ENCODE measurements at places on chromosomes 1 and 21.

GRCh38 chr1:207277241-207277640 is 44.2 kb upstream of the CD55 start:
- no peak for DNase-seq

DNA sequence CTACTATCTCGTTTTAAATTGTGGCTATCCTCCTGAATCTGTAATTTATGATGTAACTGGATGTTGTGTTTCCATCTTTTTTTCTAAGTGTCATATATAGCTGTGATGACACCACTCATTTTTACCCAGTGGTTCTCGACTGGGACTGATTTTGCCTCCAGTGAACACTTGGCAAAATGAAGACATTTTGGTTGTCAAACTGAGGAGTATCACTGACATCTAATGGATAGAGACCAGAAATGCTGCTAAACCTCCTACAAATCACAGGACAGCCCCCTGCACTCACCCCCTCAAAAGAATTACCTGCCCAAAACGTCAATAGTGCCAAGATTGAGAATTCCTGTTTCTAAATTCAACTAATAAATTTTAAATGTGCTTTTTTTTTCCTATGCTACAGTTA is 1.9 kb downstream of the TRMT13 start:
- DNase-seq: peak; percentile 19

- DNase-seq: no peak
These were observed 26.0 kb downstream of the SETD4 start for GRCh38 chr21:36034211-36034913.

- peak; percentile 74 for DNase-seq
These were observed 1.1 kb downstream of the LAMB3 start for GRCh38 chr1:209651138-209651587.

- peak; percentile 51 for DNase-seq
These were observed 23.0 kb downstream of the TATDN3 start for GRCh38 chr1:212814537-212815334.

DNA sequence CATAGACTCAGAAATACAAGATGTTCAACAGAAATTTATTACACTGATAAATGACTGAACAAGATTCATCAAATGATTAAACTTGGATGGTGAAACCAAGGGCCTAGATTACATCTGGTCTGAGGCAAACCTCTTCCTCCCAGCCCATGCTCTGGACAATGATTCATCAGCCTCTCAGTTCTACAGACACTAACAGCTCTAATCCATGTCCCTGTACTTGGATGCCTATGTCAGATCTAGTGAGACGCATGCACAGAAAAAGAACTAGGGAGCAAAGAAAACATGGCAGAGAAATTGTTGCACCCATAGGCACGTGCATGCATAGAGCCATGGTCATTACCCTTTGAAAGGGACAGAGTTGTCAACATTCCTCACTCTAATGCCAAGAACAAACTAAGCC is 250.1 kb downstream of the KCNH1 start:
- DNase-seq: no peak

DNA sequence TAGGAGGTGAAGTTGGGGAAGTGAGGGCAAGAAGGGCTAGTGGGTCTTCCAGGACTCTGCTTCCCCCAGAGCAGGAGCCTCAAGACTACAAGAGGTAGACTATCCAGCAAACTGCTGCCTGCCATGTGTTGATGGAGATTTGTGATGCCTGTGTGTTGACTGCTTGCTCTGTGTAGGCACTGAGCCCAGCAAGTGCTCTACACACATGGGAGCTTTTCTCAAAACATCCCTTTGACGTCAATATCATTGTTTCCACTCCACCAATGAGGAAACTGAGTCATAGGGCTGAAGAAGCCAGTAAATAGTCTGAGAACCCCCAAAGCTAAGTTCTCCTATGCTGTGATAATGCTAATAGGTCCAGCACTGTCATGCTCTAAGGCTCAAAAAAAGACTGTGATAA is 207.2 kb upstream of the NFIA start:
- DNase-seq: no peak

DNA sequence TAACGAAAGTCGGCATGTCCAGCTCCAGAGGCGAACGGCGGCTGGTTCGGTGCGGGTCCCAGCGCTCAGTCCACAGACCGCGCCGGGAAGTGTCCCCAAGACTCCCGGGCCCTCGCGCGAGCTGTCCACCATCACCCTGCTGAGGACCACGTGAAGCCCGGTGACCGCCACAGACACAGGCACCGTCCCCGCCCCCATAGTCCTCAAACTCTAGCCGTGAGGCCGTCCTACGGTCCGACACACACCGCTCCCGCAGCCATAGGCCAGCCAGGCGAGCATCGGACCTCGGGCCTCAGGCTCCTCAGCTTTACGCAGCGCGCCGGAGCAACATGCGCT is 535 bp downstream of the SETD4 start:
- DNase-seq: no peak

DNA sequence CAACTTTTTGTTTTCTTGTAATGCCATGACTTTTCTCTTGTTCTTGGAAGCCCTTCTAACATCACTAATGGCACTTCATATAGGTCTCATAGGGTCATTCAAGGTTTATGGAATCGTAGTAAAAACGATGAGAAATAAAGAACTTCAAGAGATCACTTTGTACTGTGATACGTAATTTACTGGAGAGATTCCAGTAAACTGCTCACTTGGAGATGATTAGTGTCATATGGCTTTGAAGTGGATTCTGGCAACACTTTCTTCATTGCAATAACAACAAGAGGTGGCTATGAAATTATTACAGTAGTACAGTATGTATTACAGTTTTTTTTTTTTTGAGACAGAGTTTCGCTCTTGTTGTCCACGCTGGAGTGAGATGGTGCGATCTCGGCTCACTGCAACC is 103.4 kb downstream of the RUSC1 start:
- no peak for DNase-seq

DNA sequence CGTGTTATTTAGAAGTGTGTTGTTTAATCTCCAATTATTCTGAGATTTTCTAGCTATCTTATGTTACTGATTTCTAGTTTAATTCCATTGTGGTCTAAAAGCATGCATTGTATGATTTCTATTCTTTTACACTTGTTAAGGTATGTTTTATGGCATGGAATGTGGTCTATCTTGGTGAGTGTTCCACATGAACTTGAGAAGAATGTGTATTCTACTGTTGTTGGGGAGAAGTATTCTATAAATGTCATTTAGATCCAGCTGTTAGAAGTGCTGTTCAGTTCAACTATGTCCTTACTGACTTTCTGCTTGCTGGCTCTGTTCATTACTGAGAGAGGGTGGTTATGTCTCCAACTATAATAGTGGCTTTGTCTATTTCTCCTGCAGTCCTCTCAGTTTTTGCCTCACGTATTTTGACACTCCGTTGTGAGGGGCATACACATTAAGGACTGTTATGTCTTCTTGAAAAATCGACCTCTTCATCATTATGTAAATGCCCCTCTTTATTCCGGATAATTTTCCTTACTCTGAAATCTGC is 12.0 kb upstream of the PLA2G5 start:
- DNase-seq: no peak

- DNase-seq: no peak
These were observed 308.8 kb downstream of the AJAP1 start for GRCh38 chr1:4963251-4963650.

- peak; percentile 72 for DNase-seq
These were observed 24.5 kb downstream of the EEIG2 start for GRCh38 chr1:108584428-108584856.

GRCh38 chr21:30102871-30103270 is 63.7 kb downstream of the CLDN17 start:
- DNase-seq: no peak

DNA sequence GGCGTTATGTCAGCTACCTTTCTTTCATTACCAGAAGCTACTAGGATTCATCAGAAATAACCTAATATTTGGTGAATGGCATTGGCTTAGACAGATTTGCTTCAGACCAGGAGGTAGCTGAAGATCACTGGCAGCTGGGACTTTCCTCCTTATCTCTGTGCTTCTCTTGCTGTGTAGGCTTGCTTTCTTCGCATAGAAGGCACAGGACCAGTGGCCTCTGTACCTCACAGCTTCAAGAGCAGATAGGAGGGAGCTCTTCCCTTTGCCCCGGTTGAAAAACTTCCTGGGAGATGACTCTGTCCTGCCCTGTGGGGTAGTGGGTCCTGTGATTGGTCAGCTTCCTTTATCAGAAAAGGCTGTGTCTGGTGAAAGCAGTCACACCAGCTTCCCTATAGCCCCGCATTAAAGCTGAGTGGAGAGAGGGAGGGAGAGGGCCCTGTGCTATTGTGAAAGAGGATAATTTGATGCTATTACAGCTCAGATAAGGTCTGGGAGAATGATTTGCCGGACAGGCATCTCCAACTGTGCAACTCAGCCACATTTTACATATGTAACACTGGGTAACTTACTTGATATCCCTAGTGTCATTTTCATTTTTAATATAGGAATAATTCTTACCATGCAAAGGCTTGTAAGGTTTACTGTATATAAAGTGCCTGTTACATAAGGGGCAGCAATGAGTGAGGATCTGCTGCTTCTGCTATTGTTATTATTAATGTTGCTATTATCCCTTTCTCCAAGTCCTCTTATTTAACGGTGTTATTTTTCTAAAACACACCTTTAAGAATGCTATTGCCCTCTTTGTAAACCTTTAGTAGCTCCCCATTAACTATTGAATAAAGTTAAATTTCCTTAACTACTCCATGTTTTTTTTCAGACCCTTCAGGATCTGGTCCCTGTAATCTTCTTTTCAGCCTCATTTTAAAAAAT is 31.6 kb downstream of the OSBPL9 start:
- DNase-seq: peak; percentile 94

- no peak for DNase-seq
These were observed 174.5 kb upstream of the RUNX1 start for GRCh38 chr21:35223480-35224156.

DNA sequence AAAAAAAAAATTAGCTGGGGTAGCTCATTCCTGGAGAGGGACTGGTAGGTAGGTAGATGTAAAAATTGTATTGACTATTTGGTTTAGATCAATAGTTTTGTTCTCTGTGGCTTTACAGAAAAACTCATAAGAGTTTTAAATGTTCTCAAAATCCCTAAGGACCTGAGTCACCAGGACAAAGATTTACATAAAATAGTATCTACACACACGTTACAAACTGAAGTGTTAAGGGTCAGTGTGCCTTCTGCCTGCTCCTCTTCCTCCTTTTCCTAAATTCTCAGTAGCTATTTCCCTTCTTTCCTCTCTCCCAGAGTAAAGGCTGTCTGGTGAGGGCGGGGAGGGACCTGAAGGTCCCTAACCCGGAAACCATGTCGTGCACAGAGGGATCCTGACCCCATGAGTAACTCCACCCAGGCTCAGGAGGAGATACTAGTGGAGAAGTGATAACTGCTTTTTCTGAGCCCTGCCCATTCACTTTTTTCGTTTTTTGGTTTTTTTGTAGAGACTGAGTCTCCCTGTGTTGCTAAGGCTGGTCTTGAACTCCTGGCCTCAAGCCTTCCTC is 8.1 kb downstream of the PLEKHM2 start:
- DNase-seq: no peak

DNA sequence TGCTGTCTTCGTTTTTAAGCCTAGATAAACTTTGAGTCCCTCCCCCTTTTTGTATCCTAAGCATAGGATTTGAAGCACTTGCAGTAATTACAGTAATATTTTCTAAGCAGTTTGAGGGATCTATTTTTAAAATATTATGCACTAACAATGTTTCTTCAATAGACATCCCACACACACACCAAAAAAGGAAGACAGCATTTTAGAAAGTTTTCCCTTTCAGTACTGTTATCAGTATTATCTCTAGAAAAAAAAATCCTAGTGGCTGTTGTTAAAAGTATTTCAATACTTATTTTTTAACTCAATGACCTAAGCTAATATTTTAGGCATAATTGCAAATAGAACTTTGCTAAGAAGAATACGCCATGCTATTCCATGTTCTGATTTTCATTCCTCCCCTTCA is 15.1 kb downstream of the MCOLN3 start:
- DNase-seq: no peak

DNA sequence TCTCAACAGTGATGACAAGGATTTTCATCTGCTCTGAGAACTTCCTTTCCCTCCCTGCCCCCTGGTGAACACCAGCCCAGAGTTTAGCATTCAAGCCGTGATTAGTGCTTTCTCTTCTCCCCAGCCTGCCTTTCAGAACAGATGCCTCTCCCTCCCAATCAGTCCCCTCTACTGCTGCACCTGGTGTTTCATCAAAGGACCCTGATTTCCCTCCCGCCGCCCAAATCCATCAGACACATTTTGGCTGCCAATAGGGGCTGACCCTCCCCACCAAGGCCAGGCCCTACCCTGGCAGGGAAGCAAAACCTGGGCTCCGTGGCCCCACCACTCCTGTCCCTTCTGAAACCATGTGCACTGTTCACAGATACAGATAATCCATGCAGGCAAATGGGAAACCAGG is 34.0 kb upstream of the KLHDC7A start:
- DNase-seq: no peak

DNA sequence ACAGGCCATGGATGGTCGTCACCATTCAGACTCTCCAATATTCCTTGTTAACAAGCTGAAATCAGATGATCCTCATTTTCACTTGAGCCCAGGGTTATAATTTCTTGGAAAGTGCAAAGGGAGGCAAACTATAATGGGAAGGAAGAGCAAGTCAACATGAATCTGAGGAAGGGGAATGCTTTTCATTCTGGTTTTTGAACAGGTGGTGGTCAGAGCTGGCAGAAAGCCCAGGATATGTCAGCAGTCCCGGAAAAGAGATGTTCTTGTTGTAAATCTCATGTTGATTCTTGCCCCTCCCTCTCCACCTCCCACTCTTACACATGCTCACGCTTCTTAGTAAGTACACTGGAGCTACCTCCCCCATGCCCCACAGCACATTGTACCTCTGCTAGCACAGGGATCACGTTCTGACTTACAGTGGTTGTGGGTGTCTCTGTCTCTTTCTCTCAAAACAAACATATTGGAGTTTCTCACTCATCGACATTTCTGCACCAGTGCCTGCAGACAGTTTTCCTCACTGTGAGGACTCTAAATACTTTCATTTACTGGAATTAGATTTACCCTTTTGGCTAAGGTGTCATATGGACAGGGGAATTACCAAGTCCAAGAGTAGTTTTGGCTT is 77.6 kb downstream of the XCL2 start:
- peak; percentile 90 for DNase-seq

DNA sequence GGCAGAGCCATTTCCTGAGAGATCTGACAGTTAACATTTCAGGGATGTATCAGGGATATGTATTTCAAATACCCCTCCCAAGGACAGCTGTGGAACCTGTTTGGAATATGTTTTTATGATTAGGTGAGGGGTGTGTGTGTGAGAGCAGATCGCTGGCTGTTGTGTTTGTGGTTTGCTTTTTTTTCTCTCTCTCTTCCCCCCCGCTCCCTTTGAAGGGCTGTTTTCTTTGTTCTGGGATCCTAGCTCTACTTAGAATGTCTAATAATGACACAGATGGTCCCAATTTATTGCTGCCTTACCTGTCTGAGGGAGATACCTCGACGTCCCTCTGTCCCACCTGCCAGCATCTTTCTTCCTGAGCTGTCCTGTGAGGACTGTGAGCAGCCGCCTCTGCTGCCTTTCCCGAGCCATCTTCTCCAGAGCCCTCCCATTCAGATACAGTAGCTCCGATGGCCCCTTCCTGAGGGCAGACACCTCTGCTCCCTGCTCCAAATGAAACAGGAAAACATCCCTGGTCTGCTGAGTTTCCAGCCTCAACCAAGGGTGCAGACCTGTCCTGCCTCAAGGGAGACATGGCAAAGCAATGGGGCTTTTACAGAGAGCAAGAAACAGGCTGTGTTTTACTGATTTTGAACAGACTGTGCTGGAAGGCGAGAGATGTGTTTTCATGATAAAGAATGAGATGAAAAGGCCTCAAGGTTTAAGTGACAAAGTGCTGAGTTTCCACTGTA is 138.0 kb upstream of the TNR start:
- no peak for DNase-seq

GRCh38 chr1:240387051-240387450 is 224.9 kb downstream of the GREM2 start:
- DNase-seq: no peak

- DNase-seq: no peak
These were observed 29.9 kb upstream of the EDN2 start for GRCh38 chr1:41514381-41514780.

All from OCI-M1 (cell line).